ENCODE measurements at places on chromosomes 3 and 15.

- DNase-seq: no peak
Observed at GRCh38 chr3:42430781-42431532, 20.5 kb upstream of the LYZL4 start.

DNA sequence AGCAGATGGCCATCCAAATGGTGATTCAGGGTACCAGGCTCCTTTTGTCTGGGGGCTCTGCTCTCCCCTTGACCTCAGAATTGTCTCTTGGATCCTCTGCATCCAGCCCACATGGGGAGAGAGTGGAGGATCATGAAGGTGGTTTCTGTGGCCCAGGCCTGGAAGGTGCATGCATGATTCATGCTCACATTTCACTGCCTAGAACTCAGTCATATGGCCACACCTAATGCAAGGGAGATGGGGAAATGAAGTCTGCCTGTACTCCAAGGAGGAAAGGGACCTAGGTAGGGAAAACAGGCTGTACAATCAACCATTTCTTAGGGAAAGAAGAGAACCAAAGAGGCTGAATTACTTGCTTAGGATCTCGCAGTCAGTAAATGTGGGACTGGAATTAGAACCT is 15.1 kb downstream of the HRG start:
- no peak for DNase-seq

GRCh38 chr3:122728756-122729514 is 48.3 kb downstream of the PARP14 start:
- DNase-seq: no peak

GRCh38 chr3:134929976-134930375 is 134.9 kb downstream of the EPHB1 start:
- no peak for DNase-seq

DNA sequence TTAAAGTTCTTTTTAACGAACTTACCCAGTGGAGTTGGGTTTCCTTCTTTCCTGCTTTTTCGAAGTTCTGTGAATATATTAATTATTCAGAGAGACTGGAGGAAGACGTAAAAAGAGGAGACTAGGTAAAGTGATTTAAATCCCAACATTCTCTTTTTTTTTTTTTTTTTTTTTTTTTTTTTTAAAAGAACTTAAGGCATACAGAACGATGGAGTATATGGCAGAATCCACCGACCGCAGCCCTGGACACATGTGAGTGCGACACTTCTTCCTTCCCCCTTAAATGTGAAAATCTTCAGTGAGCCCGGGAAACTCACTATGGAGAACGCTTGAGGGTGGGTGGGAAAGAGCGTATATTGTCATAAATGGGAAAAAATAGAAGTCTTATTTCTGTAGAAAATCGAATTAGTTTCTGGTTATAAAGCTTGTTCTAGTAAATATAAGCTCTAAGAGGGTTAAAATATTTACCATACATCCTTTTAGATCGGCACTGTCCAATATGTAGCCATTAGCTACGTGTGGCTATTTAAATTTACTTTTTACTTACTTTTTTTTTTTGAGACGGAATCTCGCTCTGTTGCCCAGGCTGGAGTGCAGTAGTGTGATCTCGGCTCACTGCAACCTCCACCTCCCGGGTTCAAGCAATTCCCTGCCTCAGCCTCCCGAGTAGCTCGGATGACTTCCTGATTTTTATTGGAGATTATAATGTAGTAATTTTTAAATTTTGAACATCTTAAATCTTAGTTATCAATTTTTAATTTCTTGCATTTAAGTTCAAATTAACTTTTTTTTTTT is 892 bp downstream of the NMD3 start:
- DNase-seq: no peak

- DNase-seq: no peak
Observed at GRCh38 chr3:39414421-39414907, 7.9 kb downstream of the RPSA start.

DNA sequence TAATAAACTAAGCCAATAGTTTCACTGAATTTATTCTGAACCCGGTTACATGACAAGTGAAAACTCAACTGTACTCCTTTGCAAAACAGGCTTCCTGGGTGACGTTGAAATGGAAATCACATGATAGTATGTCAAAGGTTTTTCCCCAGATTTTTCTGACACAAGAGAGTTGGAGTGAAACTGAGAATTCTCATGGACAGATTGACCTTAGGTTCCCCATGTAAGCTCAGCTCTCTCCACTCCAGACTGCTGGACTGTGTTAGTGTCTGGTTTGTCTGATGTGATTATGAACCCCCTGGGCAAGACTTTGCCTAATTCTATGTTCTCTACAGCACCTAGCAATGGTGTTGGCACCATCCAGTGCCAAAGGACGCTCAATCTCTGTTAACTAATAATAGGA is 219.7 kb upstream of the COL8A1 start:
- DNase-seq: no peak

GRCh38 chr3:182904164-182904563 is 76.2 kb downstream of the DCUN1D1 start:
- DNase-seq: no peak

DNA sequence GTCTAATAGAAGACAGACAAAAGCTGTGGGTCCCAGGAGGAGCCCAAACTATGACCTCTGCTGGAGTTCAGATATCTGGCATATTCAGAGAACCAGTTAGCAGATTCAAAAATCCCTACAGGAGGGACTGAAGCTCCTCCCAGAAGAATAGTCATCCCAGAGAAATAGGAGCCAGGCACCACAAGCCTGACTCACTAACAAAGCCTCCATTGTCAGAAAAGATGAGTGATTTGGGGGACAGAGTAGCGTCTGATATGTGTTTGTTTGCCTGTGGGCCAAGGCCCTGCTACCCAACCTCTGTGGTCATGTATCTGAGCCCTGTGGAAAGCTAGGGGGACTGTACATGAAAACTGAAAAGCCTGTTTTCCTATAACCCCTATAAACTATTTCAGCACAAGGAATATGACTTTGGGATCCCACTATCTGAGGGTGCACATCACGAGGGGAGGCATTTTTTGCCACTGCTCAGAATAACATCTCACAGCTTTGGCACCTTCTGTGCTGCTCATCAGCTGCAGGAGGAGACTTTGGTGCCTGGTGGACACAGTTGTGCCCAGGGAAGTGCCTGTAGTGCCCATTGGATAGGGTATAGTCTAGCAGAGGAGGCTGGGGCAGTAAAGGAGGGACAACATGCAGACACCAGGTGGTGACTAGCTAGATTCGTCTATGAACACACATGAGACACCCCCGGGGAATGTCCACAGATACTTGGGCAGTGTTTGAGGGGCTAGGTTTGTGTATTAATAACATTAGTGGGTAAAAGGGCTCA is 9.7 kb upstream of the LARP6 start:
- DNase-seq: peak; percentile 8

DNA sequence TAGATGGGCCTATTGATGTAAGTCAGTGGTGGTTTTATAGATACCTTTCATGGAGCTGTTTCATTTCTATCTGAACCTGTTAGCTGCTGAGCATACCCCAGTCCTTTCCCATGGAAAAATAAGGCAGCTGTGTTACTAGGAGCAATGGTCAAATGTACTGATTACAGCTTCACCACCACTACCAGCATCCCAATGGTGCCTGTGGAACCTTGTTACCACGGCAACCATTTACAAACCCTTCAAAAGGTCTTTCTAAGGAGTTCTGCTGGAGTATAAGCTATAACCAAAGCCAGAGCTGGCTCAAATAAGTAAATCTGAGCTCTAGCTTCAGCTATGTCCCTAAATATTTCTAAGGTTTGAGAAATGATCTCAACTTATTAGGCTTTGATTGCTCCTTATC is 133.4 kb upstream of the ACP3 start:
- no peak for DNase-seq

GRCh38 chr3:8166014-8166413 is 335.6 kb upstream of the LMCD1 start:
- no peak for DNase-seq

- DNase-seq: no peak
Observed at GRCh38 chr3:4821975-4822374, 157.3 kb upstream of the BHLHE40 start.

GRCh38 chr15:89910891-89911626 is 1.7 kb downstream of the ARPIN start:
- no peak for DNase-seq

DNA sequence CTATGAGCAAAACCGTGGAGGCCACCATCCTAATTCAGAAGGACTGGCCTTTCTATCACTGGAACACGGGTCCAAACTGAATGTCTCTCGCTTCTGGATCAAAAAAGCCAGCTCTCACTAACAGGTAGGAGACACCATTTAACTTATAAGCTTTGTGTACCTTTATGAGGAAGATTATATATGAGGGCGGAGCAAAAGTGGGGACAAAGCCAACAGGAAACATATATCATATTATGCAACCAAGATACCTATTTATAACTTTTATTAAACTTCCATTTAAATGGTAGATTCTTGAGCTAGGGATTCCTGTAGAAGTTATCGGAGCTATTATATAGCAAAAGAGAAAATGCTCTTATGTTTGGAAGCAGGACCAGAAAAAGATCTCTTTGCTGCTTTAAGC is 78.4 kb downstream of the IGF2BP2 start:
- no peak for DNase-seq

DNA sequence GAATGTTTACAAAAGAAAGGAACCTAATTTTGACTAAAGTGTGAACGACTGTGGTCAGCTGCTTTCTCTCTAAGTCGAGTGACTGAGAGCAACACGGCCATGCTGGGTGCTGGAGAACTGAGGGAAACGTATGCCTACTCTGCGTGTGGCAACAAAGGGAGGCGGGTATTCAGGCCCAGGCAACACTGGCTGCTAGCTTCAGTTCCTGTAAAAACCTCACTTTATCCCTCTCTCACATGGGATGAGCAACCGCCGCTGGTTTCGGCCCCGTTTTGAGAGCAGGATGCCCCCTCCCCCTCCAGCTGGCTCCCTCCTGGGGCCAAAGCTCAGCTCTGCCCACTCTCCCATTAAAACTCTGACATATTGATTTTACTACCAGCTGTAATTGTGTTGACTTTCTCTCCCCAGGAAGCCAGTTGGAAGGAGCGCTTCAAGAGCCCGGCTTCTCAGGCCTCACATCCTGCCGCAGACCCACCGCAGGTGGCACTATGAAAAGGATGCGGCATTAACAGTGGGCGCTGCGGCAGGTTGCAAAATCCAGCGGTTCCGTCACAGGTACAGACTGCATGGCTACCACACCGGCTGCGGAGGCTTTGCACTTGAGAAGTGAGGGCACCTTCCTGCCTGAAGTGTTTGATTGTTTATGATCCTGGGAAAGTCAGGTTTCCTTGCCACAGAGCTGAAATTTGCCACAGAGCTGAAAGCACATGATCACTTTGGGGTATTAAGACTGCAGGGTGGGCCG is 12.7 kb downstream of the PLXND1 start:
- no peak for DNase-seq

GRCh38 chr3:188232656-188233055 is 78.7 kb downstream of the LPP start:
- no peak for DNase-seq

GRCh38 chr15:66156310-66156975 is 97.1 kb downstream of the MEGF11 start:
- no peak for DNase-seq

DNA sequence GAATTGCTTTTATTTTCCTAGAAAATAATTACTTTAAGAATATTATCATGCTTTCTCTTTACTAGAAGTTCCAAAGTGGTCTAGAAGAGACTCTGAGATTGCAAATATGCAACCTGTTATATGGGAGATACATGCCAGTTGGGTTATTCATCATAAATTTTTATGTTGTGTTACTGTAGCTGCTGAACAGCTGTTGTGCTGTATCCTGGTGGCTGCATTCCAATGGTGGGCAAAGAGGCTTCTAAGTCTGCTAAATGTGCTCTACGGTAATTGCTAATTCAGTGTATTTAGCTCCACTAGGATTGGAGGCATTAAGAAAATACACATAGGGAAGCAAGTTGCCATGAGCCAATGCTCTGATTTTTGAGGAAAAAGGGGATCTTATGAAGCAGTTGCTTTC is 409.0 kb downstream of the TUSC7 start:
- no peak for DNase-seq

DNA sequence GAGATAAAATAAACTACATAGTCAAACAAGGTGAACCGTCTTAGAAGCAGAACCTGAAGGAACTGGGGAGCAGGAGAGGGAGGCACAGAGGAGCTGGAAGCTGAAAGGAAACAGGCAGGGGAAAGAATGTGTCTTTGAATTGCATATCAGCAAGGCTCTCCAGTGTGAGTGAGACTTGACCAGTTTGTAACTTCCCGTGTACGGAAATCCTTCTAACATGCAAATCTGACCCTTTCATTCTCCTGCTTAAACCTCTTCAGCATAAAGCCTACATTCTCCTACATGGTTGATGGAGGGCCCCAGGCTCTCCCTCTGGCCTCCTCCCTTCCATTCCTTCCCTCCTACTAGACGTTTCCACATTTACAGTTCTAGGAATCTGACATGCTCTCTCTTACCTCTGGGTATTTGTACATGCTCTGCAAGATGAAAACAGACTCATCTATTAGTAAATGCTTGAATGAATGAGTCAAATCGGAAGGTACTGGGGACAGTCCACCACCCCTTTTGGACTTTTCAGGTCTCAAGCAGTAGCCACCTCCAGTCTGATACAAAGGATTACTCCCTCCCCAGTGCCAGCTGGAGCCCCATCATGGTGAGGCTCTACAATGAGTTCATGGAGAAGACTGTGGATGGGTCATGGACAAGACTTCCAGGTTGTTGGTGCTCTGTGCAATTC is 6.1 kb upstream of the SLC25A38 start:
- DNase-seq: no peak

DNA sequence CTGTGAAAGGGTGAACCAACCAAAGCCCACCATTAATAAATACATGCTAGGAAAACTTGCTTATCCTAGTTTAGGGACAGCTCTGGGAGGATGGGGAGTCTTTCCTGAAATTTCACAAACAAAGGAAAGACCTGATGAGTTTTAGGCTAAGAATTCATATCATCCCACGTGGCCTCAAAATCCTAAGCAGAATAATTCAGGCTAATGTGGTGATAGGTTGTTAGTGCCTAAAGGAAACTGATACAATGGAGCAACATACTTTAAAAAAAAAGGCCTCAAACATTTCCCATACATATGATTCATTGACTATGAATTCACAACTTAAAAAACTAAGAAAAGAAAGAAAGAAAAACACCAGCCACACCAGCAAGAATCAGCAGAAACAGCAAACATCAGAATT is 126.9 kb upstream of the CNTN4 start:
- no peak for DNase-seq

DNA sequence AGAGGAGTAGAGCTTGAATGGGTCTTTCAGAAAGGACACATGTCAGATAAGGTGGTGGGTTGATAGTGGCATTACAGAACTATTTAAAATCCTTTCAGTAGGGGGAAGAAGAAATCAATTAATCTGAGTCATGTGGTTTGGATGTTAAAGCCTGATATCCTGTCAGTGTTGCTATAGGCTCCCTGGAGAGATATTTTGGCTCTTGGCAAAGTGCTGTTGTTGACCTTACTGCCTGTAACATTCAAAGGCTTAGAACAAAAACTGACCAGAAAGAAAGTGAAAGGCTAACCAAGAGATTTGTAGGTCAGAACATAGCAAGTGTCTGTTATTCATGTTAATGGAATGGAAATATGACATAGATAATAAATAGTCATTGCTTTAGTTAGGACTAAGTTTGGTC is 552.9 kb downstream of the DIPK2A start:
- no peak for DNase-seq

DNA sequence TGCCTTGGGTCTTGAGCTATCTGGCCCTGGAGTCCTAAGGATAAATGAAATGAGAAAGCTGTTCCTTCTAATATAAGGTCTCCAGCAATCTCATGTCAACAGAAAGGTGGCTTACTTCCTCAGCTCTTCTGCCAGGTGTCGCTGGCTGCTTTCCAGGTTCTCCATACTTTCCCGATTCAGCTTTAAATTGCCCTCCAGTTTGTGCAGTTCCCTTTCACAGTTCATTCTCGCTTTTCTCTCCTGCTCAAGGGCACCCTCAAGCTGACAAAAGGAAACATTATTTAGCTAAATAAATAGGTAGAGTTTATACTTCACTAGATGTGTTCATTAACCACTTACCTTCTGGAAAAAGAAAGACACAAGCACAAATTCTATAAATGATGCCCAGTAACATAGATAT is 73.0 kb downstream of the MYH15 start:
- DNase-seq: no peak

Measured in C1 segment of cervical spinal cord (tissue), 14 donors.